Stimulated activated CD4-positive, alpha-beta T cell treated with anti-CD3 and anti-CD28 coated beads, TNF-alpha, amount 100 ng/mL, for 1 hour (primary cell): ENCODE measurements at places on chromosomes 2 and 18.

DNA sequence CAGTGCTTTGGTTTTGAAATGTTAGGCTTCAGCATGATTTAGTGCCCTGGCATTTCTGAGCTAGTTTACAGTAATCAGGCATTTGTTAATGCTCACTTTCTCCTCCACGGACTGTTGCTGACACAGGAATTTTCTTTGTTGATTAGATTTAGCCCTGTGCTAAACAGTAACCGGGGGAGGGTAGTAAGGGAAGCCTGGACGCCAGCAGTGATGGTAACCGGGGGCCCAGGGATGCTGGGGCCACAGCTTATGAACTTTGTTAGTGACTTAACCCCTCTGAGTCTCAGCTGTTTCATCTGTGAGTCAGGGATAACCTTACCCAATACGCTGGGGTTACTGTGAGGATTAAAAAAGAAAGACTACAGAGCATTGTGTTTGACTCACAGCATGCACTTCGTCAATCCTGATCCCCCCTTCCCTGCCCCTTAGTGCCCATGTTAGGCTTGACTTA, 33.5 kb downstream of the KLHL29 start:
- DNase-seq = no peak

- DNase-seq = no peak
Measured at GRCh38 chr18:76953583-76954233, 131.4 kb downstream of the ZNF236 start.

DNA sequence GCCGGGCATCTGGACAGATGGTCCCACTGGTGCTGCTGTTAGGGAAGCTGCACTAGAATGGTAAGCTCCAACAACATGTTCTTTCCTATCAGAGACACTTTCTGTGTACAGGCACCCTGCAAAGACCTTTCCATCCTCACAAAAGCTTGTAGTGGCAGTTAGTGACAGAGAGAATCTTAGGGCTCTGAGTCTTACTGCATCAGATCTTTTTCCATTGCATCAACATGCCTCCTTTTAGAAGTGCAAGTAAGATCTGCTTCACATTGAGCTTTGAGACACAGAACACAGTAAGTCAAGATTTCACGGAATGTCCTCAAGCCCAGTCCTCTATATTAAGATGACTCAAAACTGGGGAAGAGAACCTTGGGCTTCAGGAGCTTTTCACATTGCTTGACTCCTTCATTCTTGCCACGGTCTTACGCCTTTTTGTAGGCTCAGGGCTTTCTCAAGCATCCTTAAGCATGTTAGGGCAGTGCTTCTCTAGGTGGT, 52.6 kb downstream of the ARL4C start:
- no peak for DNase-seq

GRCh38 chr2:25685741-25686140, 12.4 kb upstream of the DTNB start:
- DNase-seq = no peak

DNA sequence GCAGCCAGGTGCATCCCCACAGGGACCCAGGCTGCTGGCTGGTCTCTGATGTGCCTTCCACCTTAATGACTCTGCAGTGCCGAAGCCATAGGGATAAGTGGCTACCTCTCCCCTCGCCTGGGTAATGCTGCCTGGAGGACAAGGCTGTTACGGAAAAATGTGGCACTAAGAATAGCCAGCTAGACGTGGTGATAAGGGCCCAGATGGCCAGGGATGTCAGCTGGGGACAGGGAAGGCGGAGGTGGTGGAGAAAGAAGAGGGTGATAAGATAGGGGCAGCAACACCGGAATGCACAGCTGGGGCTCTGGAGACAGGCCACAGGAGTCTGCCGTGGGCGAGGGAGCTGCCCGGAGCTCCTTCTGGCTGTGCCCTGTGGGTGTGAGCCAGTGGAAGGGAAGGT, 170.6 kb downstream of the FHOD3 start:
- DNase-seq = no peak

- no peak for DNase-seq
Measured at GRCh38 chr2:234919711-234920110, 32.1 kb upstream of the SH3BP4 start.
